ENCODE measurements at places on chromosomes 1 and 21.
A peak's percentile ranks its signal among the peaks of the same experiment; 100 is the strongest.

- DNase-seq, result no peak
Observed at GRCh38 chr1:53417074-53417511, 42.1 kb upstream of the DMRTB1 start.

GRCh38 chr1:14462851-14463250, 135.6 kb upstream of the KAZN start:
- no peak for DNase-seq

GRCh38 chr1:33165209-33165608, 16.6 kb downstream of the TRIM62 start:
- no peak for DNase-seq

- DNase-seq, result no peak
Observed at GRCh38 chr1:31752952-31753475, 11.1 kb downstream of the ADGRB2 start.

DNA sequence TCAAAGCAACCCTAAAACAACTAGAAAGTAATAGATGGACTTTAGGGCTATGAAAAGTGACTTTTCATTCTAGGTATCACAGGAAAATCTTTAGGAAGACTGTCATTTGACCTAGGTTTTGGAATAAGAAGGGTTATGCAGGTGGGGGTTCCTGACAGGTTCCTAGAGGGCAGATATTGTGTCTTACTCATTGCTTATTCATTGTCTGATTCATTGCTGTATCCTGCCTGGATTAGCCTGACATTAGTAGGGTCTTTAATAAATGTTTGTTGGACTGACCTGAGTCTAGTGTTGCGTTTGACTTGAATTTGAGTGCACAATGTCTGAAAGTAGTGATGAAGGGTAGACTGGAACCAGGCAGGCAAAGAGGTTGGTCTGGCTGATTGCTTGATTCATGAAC, 6.0 kb downstream of the FNBP1L start:
- no peak for DNase-seq

GRCh38 chr1:27154991-27155781, at the start of gene SLC9A1:
Gene SLC9A1 (minus strand): TSS chr1:27155125. CDS start chr1:27154334, 791 bp downstream.
- DNase-seq, result peak; percentile 93

DNA sequence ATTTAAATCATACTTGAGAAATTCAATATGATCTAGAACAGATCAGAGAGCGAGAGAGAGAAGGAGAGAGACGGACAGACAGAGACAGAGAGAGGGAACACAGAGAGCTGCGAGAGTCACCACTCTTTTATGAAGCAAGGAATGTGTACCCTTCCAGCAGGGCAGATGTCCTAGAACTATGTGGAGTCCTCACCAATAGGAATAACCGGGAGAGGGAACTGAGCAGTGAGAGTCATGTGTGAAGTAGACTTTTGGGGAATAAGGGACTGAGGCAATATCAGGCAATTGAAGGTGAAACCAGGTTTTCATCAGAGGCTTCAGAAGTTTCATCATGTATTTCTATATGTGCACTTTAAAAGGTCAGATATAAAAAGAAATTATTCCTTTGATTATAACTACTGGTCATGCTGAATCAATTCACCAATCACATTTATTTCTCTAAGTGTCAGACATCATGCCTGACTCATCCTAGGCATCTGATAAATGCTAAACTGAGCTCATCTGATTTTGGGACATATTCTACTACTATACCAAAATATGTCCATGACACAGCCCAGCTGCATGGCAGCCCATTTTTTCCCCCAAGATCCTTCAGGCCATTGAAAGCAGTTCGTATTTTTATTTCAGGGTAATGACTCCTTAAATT, 22.4 kb downstream of the VTCN1 start:
- DNase-seq, result no peak

GRCh38 chr1:157360023-157360390, 192.3 kb downstream of the FCRL5 start:
- DNase-seq, result no peak

DNA sequence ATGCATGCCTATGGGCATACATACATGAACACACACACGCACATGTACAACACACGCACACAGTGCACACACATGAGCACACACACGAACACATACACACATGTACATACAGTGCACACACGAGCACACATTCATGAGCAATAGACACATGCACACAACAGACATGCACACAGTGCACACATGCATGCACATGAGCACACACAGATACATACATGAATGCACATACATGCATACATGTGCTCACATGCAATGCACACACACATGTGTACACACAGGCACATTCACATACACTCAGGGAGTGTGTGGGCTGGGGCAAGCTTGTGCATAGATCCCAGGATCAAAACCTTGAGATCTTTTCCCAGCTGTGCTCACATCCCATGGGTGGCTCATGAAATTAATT, 18.9 kb downstream of the CRYAA start:
- no peak for DNase-seq

DNA sequence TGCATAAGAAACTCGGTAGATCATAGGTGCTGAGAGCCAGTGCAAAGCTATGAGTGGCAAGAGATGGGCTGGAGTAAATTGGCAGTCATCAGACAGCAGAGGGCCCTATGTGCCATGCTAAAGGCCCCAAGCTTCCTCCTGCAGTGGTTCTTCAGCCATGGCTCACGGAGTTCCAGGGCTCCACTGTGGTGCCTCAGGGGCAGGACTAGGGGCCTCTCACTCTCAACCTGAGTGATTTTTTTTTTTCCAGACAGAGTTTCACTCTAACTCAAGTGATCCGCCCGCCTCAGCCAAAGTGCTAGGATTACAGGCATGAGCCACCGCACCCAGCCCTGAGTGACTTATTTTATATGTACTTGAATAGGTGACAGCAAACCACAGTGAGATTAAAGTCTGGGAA, 10.4 kb upstream of the GJA8 start:
- no peak for DNase-seq

DNA sequence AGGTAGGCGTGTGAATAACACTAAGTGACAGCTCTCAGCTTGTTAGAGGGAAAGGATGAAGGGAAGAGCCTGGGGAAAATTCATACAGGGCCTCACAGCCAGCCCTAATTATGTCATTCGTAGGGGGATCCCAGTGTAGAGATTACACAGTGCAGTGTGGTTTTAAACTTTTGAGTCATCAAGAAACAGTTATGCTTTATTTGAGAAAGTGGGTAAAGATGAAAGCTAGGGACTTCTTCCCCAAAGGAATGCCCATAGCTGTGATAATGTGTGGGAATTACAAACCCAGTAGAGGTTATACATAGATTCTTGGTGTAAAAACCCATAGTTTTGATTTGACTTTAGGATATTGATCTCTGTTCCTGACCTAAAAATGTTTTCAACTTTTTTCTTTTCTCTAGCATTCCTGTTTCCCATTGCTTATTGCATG, 1.9 kb downstream of the TTF2 start:
- no peak for DNase-seq

DNA sequence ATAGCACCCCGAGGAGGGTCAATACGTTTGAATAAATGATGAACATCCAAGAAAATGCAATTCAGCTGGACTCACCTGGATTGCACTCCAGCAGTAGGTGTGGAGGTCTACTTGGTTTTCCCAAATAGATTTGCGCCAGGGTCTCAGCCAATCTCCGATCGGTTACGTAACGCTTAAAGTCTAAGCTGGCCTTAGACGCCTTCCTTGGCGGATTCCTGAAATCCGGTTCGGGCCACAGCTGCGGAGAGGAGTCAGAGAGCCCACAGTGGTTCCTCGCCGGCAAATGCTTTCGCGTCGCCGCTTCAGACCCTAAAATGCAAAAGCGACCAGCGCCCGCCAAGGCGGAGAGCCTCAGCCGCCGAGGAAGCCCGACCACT, 322 bp downstream of the TFB2M start:
- no peak for DNase-seq

- no peak for DNase-seq
Observed at GRCh38 chr1:3671371-3672180, 19.3 kb downstream of the TP73 start.

DNA sequence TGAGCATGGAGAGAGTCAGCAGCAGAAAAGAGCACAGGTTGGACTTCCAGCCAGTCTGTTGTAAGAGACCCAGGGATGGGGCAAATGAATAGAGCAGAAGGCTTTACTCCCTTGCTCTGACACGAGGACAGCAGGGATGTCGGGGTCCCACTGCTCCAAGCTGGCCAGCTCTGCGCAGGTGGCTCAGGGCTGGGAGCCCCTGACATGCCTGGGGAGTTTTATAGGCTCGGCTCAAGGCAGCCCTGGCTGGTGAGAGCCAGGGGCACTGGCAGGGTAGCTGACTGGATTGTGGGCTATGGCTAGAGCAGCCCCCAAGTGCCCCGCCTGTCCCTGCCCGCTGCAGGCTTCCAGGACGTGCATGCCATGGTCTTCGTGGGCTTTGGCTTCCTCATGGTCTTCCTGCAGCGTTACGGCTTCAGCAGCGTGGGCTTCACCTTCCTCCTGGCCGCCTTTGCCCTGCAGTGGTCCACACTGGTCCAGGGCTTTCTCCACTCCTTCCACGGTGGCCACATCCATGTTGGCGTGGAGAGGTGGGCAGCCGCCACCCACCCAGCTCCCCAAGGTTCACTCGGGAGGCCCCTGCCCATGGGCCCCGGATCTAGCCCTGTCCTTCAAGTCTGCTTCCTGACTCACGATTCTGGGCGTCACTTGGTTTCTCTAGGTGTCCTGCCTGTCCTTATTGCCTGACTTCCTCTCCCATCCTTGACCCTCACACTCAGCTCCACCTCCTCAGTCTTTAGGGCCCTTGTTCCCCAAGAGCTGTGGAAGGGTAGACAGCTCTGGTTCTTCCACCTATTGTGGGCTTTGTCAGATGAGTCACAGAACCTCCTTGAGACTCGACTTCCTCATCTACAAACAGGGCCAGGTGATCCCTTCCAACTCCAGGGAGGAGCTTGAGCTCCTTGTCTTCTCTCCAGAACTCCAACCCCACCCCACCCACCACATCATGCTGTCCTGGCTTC, 8.2 kb downstream of the RHBG start:
- no peak for DNase-seq

DNA sequence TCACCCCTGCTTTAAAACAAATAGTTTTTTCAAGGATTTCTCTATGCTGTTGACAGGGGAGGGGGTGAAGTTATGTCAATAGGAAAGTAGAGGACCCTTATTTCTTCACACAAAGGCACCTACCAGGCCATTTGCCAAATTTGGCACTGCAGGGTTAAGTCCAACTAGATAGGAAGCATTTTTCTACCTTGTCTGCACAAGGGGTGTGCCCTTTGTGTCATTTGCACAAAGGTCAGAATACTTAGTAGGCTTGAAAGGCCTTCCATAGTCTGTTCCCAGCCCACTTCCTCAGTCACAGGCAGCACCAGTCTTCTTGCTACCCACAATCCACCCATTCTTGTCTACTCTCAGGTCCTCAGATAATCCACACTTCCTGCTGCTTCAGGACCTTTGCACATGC, 7.0 kb downstream of the TACSTD2 start:
- DNase-seq, result no peak

DNA sequence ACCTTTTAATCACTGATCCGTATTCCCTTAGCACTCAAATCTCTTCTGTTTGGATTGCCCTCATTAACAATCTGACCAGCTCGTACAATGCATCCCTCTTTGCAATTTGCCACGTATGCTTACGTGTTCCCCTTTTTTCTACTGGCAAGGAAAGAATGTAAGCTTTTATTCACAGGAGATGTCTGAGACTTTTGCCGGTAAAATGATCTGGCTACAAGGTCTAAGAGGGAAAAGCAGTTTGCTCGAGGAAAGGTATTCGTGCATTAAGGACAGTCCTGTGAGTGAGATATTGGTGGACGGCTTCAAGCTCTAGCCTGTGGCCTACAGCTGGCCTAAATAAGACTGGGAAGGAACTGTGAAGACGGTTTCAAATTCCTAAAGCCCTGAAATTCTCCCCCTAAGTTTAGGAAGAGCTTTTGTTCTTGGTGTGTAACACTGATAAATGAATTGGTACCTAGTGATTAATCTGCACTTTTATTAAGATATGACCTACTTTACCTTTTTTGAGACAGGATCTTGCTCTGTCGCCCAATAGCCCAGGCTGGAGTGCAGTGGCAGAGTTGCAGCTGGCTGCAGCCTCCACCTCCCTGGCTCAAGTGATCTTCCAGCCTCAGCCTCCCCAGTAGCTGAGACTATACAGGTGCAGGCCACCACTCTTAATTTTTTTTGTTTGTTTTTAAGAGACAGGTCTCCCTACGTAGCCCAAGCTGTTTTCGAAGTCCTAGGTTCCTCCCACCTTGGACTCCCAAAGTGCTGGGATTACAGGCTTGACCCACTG, 895 bp upstream of the UBR4 start:
- DNase-seq, result no peak

DNA sequence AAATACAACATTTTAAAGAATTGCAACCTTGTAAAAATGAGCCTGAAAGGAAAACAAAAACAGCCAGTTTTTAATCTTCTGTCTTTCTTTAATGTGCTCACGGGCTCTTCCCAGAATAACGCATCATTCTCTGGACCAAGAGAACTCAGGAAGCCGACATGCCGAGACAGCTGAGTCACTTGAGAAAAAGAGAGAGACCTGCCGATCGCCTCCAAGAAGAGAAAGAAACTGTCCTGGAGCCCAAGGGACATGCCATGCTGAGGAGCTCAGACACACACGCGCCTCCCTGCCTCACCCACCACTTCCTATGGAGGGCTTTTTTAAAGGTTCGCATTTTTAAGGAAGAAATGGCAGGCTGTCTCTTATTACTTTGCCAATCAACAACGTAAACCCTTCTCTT, 176.4 kb downstream of the ZNF281 start:
- DNase-seq, result no peak

DNA sequence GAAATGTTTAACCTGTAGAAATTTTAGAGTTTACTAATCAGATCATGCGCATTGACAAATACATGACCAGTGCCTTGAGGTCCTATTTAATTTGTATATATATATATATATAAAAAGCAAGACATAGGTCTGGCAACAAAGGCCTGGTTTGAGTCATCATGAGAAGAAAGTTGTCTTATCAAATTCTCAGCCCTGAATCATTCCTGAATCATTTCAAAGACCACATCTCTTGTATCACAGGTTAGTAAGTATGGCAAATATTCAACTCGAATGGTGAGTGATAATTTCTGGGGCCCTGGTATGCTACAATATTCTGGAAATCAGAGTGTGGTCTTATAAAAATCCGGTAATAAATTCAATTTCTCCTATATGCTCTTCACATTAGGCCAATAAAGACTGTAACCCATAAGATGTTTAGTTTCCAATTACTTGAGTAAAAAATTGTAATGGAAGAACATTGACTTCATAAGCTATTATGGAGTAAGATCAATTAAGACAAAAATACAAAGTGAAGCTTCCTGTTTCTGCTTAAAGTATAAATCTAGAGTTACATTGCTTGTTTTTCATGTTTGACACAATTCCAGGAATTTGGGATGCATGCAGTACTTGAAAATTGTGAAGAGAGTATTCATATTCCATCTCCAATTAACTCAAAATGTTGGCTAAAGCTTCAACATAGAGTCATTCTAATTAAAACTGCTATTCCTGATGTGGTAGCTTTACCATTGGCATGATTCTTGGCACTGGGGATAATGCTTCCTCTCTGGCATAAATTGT, 309.4 kb downstream of the BRINP3 start:
- no peak for DNase-seq

DNA sequence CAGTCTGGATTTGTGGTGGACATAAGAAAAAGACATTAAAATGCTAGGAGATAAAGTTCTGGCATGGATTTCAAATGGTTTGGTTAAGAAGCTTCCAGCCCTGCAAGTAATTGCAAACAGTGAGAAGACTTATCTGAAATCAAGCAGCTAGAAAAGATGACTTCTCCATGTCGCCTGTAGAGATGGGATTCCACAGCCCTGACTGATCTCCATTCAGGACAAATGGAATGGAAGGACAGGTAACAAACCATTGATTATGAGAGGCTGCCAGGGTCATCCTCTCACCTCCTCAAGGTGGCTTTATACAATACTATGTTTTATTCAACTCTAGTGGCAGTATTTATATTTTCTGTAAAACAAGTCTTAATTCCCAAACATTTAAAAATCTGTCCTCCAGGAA, 237.9 kb downstream of the HLX start:
- no peak for DNase-seq

Data from activated CD8-positive, alpha-beta memory T cell treated with anti-CD3 and anti-CD28 coated beads for 48 hours (primary cell).